Stimulated activated CD8-positive, alpha-beta memory T cell treated with anti-CD3 and anti-CD28 coated beads, Interleukin-7, amount 100 ng/mL, for 1 hour (primary cell): ENCODE measurements at places on chromosomes 13 and 19.

GRCh38 chr13:113022745-113023574 lies 53.9 kb downstream of the MCF2L start:
- DNase-seq, result no peak

DNA sequence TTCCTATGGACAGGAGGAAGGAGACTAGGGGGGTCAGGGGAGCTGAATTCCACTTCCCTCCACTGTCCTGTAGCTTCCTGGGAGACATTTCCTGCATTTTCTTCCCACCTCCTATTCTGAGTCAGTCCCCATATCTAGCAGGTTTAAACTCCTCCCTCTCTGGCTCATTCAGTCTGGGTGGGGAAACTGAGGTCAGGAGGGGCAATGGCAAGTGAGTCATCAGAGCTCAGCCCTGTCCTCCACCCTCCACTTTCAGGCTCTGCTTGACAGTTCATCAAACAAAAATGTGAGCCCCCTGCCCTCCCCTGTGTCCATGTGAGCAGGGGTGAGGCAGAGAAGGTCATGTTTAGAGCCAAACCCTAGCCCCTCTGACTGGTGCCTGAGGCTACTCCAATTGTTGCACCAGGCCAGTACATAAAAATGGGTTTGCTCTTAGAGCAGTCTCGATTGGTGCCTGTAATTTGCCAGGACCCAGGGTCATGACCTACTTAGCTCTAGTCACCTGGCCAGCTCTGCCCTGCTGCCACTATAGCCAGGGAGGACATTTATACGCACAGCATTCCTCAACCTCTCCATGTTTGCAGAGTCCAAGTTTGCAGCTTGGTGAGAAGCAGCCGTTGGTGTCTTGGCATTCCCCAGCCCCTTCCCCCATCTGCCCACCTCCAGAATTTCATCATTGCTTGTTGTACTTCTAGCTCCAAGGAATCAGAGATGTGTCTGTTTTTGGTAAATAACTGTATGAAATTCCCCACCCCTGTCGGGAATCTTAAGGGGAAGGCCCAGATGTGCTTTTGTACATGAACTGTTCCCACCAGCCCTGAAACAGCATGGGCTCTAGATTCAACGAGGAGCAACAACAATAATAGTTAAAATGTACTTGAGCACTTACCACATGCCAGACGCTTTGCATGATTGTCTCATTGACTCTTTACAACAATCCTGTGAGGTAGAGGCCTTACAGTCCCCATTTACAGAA lies 20.7 kb downstream of the SAMD4B start:
- DNase-seq, result no peak

GRCh38 chr19:35858311-35858710 lies 1.6 kb downstream of the KIRREL2 start:
- no peak for DNase-seq

DNA sequence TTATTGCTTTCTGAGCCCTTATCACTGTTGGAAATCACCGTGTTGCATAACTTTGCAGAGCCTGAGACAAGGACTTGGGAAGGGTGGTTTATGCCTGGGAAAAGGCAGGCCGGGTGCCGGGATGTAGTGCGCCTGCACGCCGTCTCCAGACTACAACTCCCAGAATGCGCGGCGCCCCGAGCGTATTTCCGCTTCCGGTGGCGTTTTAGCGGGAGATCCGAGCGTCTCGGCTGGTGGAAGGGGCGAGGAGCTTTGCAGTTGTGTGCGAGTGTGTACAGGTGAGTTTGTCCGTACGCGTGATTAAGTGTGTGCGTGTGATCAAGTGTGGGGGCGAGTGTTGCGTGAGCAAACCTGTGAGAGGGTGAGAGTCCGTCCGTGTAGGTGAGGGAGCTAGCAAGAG lies 75.4 kb downstream of the PEG3 start:
- DNase-seq, result no peak

- DNase-seq, result no peak
Measured at GRCh38 chr19:39906820-39907611, 27.4 kb downstream of the FCGBP start.

DNA sequence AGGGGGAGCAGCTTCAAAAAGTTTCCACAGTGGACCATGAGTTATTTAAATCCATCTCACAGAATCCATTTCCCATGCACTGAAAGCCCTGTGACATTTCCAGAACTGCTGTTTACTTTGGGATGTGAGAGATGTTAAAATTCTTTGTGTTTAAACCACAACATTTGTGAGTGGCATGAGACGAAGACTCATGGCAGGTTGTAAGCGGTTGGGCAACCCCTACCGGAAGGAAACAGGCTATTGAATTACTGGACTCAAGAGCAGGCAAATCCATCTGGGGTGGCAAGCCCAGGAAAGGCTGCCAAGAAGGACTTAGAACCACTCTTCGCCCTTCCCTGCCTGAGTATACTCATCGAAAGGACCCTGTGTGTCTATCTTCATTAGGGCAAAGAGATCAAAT lies 22.3 kb upstream of the CLDN10 start:
- DNase-seq, result no peak

DNA sequence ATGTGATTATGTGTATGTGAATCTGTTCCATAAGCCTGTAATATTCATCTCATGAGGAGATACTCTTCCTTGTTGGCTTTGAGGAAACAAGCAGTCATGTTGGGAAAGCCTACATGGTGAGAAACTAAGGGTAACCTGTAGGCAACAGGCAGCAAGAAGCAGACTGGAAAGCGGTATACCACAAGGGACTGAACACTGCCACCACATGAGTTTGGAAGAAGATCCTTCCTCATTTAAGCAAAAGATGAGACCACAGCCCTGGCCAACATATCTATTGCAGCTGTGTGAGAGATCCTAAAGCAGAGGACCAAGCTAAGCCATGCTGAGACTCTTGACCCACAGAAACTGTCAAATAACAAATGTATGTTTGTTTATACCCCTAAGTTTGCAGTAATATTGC lies 134.8 kb downstream of the B3GLCT start:
- DNase-seq, result no peak

DNA sequence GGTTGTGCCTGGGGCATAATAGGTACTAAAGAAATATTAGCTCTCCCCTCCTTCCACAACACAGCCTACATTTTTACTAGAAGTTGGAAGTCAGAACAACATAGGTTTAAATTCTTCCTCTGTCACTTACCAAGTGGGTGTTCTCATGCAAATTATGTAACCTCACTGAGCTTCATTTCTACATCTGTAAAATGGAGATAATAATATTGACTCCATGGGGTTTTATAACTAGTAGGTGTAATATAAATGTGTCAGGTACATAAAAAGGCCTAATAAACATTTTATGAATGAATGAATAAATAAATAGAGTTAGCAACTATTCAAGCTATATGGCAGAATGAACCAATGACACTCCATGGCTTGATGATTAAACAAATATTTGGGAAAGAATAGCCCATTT lies 27.1 kb upstream of the SERP2 start:
- DNase-seq, result no peak

GRCh38 chr19:23992348-23992747 lies 77.7 kb downstream of the ZNF726 start:
- no peak for DNase-seq

DNA sequence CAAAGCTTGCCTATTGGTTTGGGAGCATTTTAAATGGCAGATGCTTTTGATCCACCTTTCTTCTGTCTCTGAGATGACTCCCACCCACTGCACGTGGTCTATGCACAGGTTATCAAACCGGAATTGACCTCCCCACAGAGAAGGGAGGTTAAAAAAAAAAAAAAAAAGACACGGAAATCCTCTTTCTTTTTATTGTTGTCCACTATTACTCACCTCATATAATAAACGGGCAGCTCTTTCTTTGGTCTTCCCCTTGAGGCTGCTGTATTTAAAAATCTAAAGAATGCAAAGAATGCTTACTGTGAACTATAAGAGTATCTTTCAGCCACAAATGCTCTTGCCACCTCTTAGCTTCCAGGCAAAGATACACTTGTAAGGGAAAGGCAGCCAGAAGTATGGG lies 329.7 kb downstream of the NDFIP2 start:
- DNase-seq, result no peak
